Regular cardiac myocyte (primary cell): ENCODE measurements at places on chromosomes 6 and 20. TPM values are rescaled to one million over a fixed set of nuclear protein-coding genes. Genes with fewer than 3 reads are reported as not detected.

SPTLC3 gene
- 3.1 and 5.9 TPM in 2 replicates for total RNA-seq

HLA-G gene
- 1.1 TPM in 1 of 2 replicates, not detected in the other for total RNA-seq

B3GALT4 gene
- 1.5 and 2.5 TPM in 2 replicates for total RNA-seq

TFAP2A gene
- total RNA-seq: 0.85 TPM in 1 of 2 replicates, not detected in the other

LAMA5 gene
- total RNA-seq: 19.7 and 35.7 TPM in 2 replicates

ABT1 gene
- 9.9 and 15.9 TPM in 2 replicates for total RNA-seq

HMGN4 gene
- 68.8 and 83.7 TPM in 2 replicates for total RNA-seq

SIRPD gene
- not detected in 2 replicates for total RNA-seq

ADGRF1 gene
- under 0.01 TPM in 1 of 2 replicates, not detected in the other for total RNA-seq

RAD21L1 gene
- total RNA-seq: 0.19 TPM in 1 of 2 replicates, not detected in the other

GJA10 gene
- not detected in 2 replicates for total RNA-seq

RRAGD gene
- 0.19 and 7.0 TPM in 2 replicates for total RNA-seq

LY6G5B gene
- total RNA-seq: 2.0 and 2.3 TPM in 2 replicates

BPIFB2 gene
- not detected in 2 replicates for total RNA-seq

MYH7B gene
- under 0.01 TPM in 1 of 2 replicates, not detected in the other for total RNA-seq

MOCS1 gene
- total RNA-seq: 21.7 and 28.2 TPM in 2 replicates

SLC22A23 gene
- total RNA-seq: 9.4 and 21.1 TPM in 2 replicates

SLC2A4RG gene
- 22.0 and 22.3 TPM in 2 replicates for total RNA-seq

SLC12A5 gene
- 0.85 TPM in 1 of 2 replicates, not detected in the other for total RNA-seq

HMGCLL1 gene
- under 0.01 and 0.28 TPM in 2 replicates for total RNA-seq

RBM24 gene
- total RNA-seq: 5.6 and 8.2 TPM in 2 replicates

OR14J1 gene
- not detected in 2 replicates for total RNA-seq

TP53TG5 gene
- total RNA-seq: under 0.01 TPM in 1 of 2 replicates, not detected in the other

OOEP gene
- total RNA-seq: not detected in 2 replicates

BANF2 gene
- not detected in 2 replicates for total RNA-seq

KCNQ2 gene
- total RNA-seq: 0.19 TPM in 1 of 2 replicates, not detected in the other
